Activated CD8-positive, alpha-beta memory T cell treated with anti-CD3 and anti-CD28 coated beads for 48 hours (primary cell): ENCODE measurements at places on chromosomes 5 and 9.

- DNase-seq = no peak
These were observed 11.1 kb upstream of the NKX2-5 start for GRCh38 chr5:173246135-173246495.

DNA sequence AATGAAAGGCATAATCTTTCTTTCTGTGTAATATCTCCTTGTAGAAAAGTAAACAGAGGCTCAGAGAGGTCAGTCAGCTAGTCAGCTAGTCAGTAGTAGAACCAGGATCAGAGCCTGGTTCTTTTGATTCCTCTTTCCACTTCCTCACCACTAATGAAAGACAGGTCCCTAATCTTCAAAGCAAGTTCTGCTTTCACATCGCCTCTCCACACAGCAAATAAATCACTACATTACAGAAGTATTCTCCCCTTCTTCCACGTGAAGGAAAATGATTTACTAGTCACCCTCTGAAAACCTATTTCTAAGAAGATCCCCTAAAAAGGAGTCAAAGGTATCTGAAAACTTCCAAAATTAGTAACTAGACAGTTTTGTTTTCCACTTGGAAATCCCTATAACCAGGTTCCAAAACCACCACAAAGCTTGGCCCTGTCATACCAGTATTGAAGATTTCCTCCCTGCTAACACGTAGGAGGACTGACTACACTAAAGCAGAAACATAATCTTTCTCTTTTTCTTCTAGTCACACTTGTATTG is 140.5 kb upstream of the TARS1 start:
- no peak for DNase-seq

DNA sequence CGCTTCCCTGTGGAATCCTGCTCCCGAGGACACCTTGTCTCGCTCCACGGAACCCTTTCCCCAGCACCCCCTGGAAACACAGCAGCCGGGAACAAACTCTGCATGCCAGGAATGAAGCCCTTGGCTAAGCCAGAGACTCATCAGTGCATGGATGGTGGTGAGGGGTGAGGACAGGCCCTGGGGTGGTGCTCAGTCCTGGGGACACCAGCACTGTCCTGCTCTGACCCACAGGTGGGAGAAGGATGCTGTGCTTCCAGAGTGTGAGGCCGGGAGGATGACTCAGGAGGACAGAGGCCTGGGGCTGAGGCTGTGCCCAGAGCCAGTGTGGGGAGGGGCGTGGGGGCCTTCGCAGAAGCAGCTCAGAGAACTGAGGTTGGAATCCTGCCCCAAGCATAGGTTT is 11.2 kb upstream of the EGR1 start:
- no peak for DNase-seq

DNA sequence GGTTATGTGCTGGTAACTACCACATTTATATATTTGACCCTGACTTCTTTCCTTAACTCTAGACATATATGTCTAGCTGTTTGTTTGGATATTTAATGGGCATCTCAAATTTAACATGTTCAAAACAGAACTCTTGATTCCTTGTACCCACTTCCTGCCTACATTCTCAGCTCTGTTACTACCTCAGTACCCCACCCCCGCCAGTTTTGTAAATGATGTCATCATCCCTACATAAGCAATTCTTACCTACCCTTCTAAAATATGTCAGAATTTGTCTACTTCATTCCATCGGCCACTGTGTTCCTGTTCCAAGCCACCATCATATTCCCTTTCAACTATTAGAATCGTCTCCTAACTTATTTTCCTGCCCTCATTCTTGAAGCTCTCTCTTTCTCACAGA is 4.8 kb downstream of the RAD50 start:
- DNase-seq = no peak

DNA sequence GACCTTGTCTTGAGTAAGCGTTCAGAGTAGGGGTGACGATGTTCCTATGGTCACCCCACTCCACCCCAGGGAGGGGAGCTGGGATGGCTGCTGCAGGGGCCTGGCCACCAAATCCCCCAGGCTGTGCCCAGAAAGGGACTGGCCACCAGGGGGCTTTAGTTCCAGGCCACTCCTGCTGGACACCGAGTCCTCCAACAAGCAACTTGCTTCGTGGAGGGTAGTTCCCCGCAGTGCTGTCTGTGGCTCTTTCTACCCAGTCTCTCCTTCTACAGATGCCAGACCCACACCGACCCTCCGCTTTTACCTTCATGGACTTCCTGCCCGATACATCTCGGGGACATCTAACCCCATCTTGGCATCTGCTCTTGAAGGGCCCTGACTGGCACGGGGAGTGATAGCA is 35.7 kb upstream of the GABRP start:
- DNase-seq = no peak

DNA sequence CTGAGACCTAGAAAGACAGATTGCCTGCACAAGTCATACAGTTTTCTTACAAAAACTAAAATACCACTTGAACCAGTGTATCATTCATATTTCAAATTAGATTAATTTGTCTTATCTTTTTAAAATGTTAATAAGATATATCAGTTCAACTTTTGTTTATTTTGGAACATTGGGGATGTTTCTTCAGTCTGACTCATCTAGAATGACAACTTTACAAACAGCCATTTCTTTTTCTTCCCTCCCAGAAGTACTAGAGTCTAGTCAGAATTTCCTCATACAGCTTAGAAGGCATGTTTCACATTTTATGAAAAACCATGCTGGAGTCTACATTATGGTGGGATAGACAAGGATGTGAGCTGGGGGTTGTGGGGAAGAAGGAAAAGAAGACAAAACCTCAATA is 262.5 kb downstream of the NFIB start:
- DNase-seq = no peak

- DNase-seq = no peak
These were observed 60.7 kb upstream of the NIPBL start for GRCh38 chr5:36815871-36816270.

GRCh38 chr5:112445626-112446350 is 26.7 kb upstream of the EPB41L4A start:
- DNase-seq = no peak

DNA sequence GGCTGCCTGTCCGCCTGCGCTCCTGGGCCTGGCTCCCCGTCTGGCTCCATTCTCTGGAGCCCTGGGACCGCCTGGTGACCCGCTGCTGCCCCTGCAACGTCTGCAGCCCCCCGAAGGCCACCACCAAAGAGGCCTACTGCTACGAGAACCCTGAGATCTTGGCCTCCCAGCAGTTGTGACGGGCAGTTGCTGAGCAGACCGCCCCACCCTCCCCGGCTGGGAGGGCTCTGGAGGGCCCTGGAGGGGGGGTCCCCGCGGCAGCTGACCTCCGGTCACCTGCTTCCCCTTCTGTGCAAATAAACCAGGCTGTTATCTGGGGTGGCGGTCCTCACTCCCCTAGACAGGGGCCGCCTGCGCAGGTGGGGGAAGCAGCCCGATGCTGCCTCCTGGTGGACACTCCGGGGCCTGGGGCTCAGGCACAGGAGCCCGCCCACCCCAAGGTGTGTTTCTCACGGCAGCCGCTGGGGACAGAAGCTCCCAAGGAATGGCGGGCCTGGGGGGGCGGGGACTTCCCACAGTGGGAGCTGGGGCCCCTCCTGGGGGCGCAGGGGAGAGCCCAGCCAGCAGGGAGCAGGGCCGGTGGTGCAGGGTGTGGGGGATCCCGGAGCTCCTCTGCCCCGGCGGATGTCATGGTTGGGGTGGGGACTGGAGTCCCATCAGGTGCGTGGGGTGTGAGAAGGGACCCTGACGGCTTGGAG is 4.7 kb upstream of the TUBB4B start:
- peak; percentile 70 for DNase-seq

GRCh38 chr5:146340260-146341081 is 1.8 kb downstream of the POU4F3 start:
- no peak for DNase-seq

DNA sequence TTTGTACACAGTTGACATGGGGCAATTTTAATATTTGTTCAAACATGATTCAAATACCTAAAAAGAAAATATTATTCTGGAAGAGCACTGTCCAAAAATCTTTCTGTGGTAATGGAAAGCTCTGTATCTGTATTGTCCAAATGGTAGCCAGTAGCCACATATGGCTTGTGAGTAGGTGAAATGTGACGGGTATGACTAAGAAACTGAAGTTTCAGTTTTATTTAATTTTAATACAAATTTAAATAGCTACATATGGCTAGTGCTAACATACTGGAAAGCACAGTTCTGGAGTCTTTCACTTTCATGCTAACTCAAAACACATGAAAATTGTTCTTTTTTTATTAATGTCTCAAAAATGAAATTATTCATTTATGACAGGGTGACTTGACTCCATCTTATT is 132.6 kb downstream of the PLK2 start:
- DNase-seq = no peak

- DNase-seq = no peak
These were observed 353.4 kb upstream of the PANK3 start for GRCh38 chr5:168932400-168933189.

DNA sequence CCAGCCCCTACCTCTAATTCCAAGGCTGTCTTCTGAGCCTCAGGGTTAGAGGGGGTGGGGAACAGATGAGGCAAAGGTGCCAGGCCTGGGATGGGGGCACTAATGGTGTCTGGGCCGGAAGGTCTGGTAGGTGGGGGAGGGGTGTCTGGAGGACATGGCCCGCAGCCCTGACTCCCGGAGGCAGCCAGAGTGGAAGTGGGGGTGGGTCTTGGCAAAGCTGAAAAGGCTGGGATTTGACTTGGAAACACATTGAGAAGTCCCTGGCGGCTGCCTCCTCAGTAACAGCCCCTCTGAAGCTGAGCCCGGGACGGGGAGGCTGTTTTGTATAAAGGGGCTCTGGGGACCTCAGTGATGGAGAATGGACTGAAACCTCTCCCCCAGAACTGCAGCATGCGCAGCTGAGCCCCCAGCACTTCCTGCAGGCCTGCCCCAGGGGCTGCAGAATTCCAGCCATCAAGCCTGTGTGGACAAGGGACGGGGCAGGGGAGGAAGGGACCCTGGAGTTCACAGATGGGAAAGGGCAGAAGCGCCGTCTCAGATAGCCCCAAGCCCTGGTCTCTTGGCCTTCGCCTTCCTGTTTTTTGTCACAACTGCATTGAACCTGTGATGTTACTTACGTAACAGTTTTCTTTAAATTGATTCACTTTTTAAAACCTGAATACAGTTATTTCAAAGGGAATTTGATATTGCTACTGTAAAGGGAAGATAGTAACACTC is 49.3 kb upstream of the SYNPO start:
- no peak for DNase-seq

DNA sequence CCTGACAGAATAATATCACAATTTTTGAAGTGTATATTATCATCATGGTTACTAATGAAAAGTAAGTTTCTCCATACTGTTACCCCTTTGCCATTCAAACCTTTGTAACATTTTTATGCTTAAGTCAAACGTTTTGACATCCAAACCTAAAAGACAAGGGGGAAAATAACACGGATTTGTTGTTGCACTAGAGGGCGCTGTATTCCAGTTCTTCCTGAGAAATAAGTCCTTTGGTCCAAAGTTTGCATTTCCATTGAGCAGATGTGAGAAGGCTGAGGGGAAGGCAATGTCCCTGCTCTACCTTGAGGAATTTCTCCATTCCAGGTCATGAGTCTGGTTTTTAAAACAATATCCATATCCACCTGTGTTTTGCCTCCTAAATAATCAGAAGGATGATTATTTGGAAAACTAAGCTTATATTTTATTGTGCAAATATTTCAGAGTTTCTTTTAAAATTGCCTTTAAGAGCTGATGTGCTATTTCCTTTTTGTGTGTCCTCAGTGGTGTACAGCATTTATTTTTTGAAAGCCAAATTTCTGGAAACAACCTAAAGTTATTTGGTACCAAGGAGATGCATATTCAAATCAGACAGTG is 9.7 kb downstream of the LECT2 start:
- no peak for DNase-seq

GRCh38 chr9:124834591-124834990 is 18.7 kb upstream of the WDR38 start:
- DNase-seq = no peak

DNA sequence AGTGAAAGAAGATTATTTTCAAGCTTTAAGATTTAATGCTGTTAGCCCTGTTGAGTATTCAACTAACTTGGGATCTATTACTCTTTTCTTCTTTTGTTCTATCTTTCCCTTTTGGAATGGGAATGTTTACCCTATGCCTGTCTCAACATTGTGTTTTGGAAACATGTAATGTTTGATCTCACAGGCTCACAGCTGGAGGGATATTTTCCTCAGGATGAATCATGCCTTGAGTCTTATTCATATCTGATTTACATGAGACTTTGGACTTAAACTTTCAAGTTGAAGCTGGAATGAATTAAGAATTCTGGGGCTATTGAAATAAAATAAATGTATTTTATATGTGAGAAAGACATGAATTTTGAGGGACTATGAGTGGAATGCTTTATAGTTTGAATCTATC is 607.8 kb upstream of the PTGER4 start:
- DNase-seq = no peak

GRCh38 chr9:99828054-99828416 is 6.3 kb downstream of the NR4A3 start:
- no peak for DNase-seq

GRCh38 chr5:1174122-1174936 is 27.1 kb upstream of the SLC6A19 start:
- peak; percentile 36 for DNase-seq

- DNase-seq = no peak
These were observed 805.0 kb upstream of the C9orf72 start for GRCh38 chr9:28378231-28378630.

- DNase-seq = peak; percentile 81
These were observed at the start of gene RNF145 for GRCh38 chr5:159209438-159210209. RNF145 (minus strand) TSS chr5:159209553; CDS start chr5:159203617, 5,936 bp downstream.

DNA sequence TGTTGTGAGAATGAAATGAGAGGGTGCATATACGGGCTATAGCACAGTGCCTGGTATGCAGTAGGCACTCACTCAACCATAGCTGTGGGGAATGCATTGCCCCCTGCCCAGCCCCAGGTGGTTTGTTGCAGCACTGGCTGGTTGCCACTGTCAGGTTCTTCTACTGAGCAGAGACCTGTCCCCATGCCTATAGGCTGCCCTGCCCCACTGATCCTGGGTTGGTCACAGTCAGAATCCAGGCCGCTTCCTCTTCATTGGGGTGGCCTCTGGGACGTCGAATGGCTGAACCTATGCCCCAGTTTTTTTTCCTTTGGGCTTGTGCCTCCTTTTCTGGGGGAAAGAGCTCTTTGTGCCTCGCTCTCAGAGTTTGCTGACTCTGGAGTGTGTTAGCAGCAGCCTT is 74.6 kb downstream of the RGS3 start:
- no peak for DNase-seq

DNA sequence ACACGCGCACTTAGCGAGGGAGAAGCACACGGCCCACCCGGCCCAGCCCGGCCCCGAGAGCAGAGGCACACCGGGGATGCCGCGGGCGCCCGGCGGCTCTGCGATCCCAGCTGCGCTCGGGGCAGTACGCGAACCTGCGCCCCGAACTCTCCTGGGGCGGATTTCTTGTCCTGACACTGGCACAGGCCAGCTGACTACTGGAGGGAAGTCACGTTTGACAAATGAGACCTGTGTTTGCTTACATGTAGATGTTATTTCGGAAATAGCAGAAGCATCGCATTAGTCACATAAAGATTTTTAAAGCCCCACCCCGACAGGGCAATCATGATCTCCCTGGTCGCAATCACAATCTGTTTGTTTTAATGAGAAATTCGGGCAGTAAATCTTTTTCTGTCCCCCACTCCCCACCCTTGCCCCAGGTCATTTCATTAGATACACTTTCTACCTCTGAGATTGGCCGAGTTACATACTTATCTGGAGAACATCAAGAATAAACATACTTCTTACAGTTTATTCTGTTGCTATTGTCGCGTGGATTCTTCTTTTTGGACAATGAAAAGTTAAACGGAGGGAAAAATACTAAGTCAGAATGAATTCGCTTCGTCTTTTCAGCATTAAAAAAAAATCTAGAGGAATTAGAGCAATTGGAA is 518.9 kb downstream of the CTNND2 start:
- DNase-seq = no peak
